ENCODE measurements at places on chromosomes 7 and 10.

DNA sequence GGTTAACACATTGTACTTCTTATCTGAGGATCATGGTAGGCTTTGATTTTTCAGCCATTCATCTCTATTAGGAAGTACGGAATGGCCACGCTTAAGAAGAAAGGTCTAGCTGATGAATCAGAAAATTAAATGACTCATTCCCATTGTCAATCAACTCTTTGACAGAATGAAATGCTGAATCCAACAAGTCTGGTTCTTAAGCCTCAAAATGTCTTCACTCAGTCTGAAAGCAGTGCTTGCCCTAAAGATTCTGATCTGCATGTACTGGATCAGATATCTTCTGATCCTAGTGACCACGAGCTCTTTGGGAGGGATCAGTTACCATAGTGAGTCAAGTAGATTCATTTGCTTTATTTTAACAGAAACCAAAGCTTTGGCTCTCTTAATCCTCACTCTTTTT lies 5.7 kb upstream of the CELF2 start:
- DNase-seq: no peak

DNA sequence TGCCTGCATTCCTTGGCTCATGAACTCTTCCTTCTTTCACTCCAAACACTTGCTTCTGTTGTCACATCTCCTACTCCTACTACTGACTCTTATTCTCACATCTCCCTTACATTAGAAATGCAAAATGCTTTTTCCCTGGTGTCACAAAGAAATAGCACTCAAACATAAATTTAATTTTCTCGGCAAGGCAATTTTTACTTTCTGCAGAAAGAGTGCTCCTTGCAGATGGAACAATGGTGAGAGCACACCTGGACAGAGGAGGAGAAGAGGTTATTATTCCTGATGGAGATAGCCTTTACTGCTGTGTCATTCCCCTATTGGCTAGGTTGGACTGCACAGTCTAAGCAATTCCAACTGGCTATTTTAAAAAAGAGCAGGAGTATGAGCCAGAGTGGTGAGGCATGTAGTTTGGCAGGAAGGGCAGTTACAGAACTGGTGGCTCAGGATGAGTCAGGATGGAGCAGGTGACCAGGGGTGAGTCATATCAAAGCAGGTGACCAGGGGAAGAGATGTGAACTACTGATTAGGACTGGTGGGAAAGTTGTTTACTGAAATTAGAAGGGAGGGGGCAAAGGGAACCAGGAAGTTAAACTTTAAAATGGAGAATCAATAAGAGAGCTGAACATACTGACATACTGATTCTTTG lies 52.9 kb downstream of the CYP2C9 start:
- DNase-seq: no peak

GRCh38 chr10:6593241-6593671 lies 13.2 kb upstream of the PRKCQ start:
- DNase-seq: no peak

- no peak for DNase-seq
Measured at GRCh38 chr10:113895018-113895417, 40.6 kb downstream of the NHLRC2 start.
